ENCODE measurements at places on chromosomes 11 and 22. TPM values are rescaled to one million over a fixed set of nuclear protein-coding genes. Genes with fewer than 3 reads are reported as not detected.

DNA sequence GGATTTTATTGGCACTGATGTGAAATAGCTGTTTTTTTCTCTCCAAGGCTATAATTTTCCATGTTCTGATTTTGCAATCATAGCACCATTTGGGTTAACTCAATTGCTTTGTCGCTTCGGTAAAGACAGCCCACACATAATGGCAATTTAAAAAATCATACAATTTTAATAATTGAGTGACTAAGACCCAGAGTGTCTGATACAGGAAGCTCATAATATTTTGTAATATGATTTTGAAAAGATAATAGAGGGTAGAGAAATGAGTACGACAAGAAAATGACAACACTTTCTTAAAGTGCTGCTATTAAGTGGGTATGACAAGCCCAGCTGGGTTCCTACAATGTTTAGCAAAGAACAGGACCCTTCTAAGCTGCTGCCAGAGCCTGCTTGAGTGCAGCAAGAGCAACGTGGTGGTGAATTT lies 439.1 kb downstream of the METTL15 start:
- DNase-seq = no peak

DNA sequence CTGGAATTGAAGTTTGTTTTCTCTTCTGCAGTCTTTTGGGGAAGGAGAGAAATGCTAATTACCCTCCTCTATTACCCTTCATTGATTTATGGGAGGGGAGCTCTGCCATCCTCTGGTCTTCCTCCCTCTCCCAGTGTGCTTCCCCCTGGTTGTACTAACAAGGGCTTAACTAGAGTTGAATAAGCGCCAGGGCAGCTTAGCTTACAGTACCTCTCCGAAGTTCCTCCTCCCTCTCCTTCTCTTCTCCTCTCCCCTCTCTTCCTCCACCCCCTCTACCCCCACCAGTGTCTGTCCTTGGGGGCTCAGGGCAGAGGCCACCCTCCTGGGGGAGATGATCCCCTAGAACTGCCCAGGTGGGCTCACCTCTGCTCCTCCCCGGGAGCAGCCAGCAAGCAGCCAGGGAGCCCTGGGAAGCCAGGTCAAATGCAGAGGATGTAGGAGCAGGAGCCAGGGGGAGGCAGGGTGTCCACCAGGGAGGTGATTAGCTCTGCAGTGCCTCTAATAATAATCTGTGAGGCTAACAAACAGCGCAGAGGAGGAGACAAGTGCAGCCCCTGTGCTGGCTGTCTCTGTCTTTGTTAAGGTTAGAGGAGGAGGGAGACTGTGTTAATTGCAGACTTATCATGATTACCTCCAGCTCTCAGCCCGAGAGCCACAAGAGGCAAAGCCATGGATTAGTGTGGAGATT lies 191.6 kb upstream of the CADM1 start:
- no peak for DNase-seq

Gene JHY
- total RNA-seq = 12.0 TPM

DNA sequence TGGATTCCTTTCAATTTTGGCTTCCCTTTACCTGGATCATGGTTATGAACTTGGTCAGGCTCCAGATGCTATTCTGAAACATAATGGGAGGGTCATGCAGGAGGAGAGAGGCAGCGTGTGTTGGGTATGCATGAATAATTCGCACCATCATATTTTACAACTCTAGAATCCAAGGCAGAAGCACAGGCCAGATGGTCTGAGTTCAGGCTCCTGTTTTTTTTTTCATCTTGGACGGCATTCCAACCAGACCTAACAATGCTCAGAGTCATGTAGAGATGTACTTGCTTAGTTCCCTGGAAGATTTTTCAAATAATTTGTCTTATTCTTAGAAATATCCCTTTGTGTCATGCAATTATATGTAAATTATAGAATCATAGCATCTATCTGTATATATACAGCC lies 393.5 kb downstream of the JRKL start:
- DNase-seq = no peak

GRCh38 chr11:1402355-1403077 lies 12.8 kb downstream of the BRSK2 start:
- DNase-seq = no peak

DNA sequence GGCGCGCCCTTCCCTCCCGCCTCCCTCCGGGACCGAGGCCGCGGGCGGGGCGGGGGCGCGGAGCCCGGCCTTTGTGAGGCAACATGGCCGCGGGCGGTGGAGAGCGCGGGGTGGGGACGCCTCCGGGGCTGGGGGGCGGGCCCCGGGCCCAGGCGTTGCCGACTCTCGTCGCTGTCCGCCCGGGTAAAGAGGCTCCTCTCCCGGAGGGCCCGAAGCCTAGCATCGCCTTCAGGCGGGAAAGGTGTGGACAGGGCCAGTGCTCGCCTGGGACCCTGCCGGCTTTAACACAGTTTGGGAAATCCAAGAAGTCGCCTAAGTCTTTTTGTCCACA lies 369 bp downstream of the DGCR8 start:
- no peak for DNase-seq

GRCh38 chr11:13423372-13423771 lies 39.6 kb downstream of the BTBD10 start:
- no peak for DNase-seq

Gene FIBIN
- total RNA-seq = 2.6 TPM

- no peak for DNase-seq
Observed at GRCh38 chr11:117509543-117509942, 181.9 kb downstream of the CEP164 start.

- no peak for DNase-seq
Observed at GRCh38 chr11:30364139-30364836, 41.4 kb downstream of the ARL14EP start.

DNA sequence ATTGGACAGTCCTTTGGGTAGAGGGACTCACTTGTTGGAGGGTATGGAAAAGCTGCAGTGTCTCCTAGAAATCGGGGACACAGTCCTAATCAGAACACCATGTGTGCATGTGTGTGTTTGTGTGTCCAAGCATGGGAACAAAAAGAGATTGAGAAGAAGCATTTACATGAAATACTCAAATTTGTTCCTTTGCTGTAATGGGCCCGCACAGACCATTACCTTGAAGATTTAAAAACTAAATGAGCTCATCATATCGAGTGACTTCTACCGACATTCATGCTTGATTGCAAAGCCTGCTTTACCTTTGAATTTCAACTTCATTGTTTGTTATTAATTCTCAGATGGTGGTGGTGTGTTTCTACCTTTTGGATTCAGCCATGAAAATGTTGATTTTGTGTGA lies 106.9 kb downstream of the ZBTB16 start:
- no peak for DNase-seq

GRCh38 chr11:14082338-14082737 lies 119.8 kb downstream of the SPON1 start:
- DNase-seq = no peak

DNA sequence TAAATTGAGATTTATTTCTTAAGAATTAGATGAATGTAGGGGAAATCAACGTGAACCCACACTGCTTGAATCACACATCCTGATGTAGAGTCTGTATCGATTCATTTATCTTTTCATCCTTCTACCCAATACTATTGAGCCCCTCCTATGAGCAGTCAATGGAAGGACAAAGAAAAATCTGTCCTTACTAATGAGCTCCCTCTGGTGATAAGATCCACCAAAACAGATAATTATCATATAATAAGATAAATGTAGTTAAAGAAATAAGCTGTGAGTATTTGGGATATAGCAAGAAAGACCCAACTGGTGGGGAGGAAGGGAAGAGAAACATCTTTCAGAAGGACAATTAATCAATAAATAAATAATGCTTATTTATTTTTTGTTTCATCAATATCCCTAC lies 385.1 kb upstream of the CCDC90B start:
- no peak for DNase-seq

DNA sequence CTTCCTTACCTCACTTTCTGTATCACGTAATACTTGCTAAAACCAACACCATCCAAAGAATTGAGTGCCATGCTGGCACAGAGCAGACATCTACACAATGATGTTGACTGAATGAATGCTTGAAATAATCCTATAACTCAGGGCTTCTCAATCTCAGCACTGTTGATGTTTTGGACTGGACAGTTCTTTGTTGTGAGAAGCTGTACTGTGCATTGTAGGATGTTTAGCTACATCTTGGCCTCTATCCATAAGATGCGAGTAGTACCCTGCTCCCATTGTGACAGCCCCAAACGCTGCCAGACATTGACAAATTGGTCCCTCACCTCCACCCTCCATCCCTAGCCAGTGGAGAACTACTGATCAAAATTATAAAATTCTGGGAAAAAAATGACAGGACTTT lies 153.4 kb downstream of the NAV2 start:
- no peak for DNase-seq

GRCh38 chr22:50204571-50204970 lies 3.8 kb downstream of the SELENOO start:
- DNase-seq = no peak

GRCh38 chr11:8807544-8808225 lies 103.3 kb upstream of the AKIP1 start:
- DNase-seq = no peak

Gene INPP5J
- total RNA-seq = 0.19 TPM

Gene CASP5
- 0.29 TPM for total RNA-seq

DNA sequence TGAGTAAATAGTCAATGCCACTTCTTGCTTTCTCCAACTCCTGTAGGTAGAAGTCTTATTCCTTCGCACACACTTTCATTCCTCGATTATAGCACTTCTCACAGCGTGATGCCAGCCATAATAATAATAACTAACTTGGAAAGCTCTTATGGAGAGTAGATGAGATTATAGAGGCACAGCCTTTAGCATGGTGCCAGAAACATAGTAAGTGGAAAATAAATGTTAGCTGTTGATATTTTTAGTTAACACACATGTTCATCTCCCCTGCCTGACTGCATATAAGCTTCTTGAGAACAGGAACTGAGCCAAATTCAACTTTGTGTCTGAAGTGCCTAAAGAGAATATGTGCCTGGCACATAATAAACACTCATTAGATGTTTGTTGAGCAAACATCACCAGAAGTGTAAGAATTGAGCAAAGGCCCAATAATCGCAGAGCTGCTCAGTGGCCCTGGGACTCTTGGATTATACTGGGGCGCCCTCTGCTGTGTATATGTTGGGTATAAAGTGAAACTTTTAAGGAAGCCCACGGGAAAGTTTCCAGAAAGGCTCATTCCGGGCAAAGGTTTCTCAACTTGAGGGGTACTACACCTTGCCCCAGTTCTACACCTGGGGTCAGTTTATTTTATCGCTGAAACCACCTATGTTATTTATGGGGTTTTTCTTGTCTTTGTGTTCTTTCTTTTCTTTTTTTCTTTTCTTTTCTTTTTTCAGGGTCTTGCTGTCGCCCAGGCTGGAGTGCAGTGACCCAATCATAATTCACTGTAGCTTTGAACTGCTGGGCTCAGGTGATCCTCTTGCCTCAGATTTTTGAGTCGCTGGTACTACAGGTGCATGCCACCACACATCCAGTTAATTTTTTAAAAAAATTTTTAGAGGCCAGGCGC lies 22.3 kb downstream of the SLN start:
- DNase-seq = no peak

DNA sequence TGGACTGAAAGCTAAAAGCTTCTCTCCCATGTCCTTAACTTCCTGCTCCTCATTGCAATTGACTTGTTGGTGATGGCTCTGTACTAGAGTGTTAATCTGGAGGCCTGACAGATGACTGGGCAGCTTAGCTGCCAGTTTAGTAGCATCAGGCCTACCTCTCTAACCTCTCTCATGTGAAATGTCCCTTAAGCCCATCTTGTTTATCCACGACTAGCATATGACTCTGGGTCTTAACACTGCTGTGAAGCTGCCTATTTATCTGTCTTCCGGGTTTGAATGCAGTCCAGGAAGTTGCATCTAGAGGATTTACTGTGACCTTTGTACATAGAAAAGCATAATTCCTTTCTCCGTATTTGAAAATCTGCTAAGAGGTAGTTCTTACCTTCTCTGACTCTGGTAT lies 85.3 kb upstream of the HORMAD2 start:
- DNase-seq = no peak

Gene C22orf23
- total RNA-seq = not detected

- DNase-seq = no peak
Observed at GRCh38 chr11:6362873-6363678, 27.2 kb upstream of the SMPD1 start.

DNA sequence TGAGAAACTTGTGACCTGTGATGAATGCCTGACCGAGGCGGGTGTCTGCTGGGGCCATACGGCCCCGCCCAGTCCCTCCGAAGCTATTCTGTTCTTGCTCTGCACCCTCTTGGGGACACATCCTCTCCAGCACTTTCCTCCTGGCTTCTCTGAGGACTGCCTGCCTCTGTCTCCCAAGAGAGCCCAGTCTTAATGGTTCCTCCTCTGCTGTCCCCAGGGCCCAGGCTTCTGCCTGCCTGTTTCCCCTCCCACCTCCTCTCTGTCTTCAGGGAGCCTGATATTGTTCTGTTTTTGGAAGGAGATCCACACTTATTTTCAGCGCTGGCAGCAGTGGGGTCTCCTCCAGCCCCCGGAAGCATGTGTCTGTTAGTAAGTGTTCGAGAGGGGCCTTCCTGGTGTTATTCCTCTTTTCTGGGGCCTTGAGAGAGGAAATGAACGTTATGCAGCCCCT lies 18.7 kb downstream of the SYNGR1 start:
- DNase-seq = no peak

DNA sequence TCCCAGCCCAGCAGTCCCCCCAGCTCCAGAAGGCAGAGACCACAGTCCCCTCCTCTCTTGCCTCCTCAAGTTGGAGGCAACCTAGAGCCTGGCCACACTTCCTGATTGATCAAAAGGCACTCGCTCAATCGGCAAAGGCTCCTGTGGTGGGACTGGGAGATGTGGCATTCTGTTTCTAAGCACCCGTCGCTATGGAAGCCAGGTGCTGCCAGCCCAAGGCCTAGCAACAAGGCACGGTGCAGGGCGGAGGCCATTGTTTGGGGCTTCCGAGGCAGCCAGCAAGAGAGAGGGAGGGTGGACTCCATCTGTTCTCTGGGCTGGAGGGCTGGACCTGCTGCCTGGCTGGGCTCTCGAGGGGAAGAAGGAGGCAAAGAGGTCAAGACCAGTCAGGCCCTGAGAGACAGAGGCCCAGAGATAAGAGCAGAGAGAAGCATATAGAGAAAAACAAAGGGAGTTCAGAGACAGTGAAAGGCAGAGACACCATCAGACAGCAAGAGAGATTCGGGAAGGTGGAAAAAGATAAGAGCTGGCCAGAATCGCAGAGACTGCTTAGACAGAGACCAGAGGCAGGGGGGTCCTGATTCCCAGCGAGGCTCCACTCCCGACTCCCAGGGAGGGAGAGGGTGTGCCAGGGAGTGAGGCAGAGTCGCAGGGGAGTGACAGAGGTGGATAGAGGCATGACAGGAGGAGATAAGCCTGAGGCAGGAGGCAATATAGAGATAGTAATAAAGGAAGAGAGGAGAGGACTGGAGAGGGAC lies 21.2 kb downstream of the PDE2A start:
- no peak for DNase-seq

- no peak for DNase-seq
Observed at GRCh38 chr11:73342633-73343032, 33.6 kb upstream of the RELT start.
